Anterior cingulate cortex (tissue), 58 donors: ENCODE measurements at places on chromosomes 7 and 10.

GRCh38 chr10:131187274-131187673, 124.2 kb downstream of the TCERG1L start:
- no peak for DNase-seq

- DNase-seq: no peak
Measured at GRCh38 chr10:118662228-118663035, 67.0 kb upstream of the PRLHR start.

- no peak for DNase-seq
Measured at GRCh38 chr10:69600761-69601330, 27.6 kb upstream of the NEUROG3 start.

- DNase-seq: no peak
Measured at GRCh38 chr10:93715345-93715744, 13.0 kb upstream of the FRA10AC1 start.

GRCh38 chr7:34787586-34787985, 129.6 kb downstream of the NPSR1 start:
- DNase-seq: no peak

GRCh38 chr7:73885975-73886798, 25.2 kb downstream of the TMEM270 start:
- no peak for DNase-seq

- DNase-seq: no peak
Measured at GRCh38 chr10:128664729-128665128, 538.5 kb upstream of the MKI67 start.

- DNase-seq: no peak
Measured at GRCh38 chr7:119842786-119843185, 430.2 kb upstream of the KCND2 start.

GRCh38 chr10:17877121-17877520, 68.0 kb downstream of the MRC1 start:
- DNase-seq: no peak
